Activated CD8-positive, alpha-beta memory T cell treated with anti-CD3 and anti-CD28 coated beads, Interleukin-2, amount 50 U/mL, for 4 hours (primary cell): ENCODE measurements at places on chromosomes 5 and 9.

DNA sequence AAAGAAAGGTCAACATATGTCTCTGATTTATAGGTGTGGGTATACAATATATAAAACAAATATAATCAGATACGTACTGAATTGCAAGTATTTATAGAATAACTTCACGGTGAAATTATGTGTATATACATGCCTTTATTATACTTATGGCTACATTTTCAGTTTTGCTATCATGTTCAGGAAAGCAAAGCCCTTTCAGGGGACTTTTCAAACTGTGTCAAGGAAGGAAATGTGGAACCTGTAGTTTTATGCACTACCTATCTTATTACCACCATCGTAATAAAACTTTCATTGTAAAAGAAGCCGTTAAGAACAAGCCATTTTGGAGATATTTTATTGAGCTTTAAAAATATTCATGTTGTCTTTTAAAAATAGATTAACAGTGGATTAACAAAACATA, 257.2 kb downstream of the PJA2 start:
- DNase-seq, result no peak

DNA sequence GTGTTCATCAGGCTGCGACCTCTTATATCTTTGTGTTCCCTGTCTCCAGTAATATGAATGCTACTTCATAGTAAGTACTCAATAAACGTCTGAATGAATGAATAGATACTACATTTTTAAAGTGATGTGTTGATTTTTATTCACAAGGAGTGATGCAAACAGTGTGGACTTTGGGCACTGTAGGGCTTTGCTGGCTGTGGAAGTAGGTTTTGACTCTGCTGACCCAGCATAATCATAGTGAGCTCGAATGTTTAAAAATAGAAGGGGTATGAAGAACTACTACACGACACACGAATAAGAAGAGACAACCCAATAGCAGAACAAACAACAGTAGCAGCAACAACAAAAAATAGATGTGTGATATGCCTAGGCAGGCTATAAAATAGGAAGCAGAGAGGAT, 147.4 kb downstream of the SH3GL2 start:
- no peak for DNase-seq

- DNase-seq, result no peak
These were observed 497.5 kb upstream of the RGMB start for GRCh38 chr5:98275980-98276379.

DNA sequence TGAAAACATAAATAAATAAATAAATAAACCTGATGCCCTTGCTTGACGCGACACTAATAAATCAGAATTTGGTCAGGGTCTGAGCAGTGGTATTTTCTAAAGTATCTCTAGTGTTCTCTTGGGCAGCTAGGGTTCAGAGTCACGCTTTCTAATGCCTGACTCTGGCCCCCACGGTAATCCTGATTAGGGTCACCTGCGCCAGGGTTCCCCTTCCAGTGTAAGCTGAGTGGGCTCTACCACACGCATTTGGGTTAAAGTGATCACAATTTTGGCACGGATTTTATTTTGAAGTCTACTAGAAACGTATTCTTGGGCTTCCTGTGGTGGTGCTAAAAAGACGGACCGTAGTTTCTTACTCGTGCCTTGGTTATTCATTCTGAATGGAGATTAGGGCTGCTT, 651 bp downstream of the TTC1 start:
- no peak for DNase-seq

- no peak for DNase-seq
These were observed 7.5 kb upstream of the GTF3C5 start for GRCh38 chr9:133023117-133023890.

DNA sequence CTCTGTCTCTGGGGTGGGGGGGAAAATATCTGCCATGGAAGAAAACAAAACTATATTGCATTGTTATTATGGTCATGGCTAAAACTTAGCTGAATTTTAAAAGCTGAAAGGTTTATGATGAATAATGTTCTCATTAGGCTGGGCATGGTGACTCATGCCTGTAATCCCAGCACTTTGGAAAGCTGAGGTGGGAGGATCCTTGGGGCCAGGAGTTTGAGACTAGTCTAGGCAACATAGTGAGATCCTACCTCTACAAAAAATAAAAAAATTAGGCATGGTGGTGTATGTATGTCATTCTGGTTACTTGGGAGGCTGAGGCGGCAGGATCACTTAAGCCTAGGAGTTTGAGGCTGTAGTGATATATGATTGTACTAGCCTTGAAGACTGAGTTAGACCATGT, 44.5 kb downstream of the IPO11 start:
- DNase-seq, result no peak

GRCh38 chr5:127441799-127442484, 75.5 kb upstream of the PRRC1 start:
- no peak for DNase-seq

GRCh38 chr9:114030364-114030763, 47.7 kb downstream of the AMBP start:
- no peak for DNase-seq

DNA sequence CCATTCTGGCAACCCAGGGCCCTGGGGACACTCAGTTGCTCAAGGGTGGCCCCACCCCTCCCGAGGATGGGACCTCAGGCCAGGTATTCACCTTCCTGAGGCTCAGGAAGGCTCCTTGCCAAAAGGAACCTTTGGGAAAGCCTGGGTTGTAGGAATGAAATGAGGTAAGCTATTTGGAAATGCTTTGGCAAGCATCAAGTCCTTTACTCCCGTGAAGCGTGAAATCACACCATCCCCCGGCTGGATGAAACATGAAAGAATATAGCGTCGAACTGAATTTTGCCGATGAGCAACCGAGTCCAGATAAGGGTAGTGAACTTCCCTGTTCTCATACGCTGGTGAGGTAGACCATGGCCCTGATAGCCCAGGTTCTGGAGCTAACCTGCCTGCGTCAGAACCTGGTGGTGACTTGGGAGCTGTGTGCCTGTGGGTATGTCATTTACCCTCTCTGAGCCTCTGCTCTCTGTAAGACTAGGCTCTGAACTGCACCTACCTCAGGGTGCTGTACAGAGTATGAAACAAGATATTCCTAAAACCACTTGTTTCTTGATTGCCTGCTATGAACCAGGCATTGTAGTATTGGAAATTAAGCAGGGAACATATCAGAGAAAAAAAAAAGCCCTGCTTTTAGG, 105.3 kb upstream of the BOD1 start:
- no peak for DNase-seq

GRCh38 chr5:136031711-136032110, 2.9 kb downstream of the TGFBI start:
- no peak for DNase-seq

- DNase-seq, result no peak
These were observed 139.3 kb downstream of the SLC25A46 start for GRCh38 chr5:110878115-110878514.

DNA sequence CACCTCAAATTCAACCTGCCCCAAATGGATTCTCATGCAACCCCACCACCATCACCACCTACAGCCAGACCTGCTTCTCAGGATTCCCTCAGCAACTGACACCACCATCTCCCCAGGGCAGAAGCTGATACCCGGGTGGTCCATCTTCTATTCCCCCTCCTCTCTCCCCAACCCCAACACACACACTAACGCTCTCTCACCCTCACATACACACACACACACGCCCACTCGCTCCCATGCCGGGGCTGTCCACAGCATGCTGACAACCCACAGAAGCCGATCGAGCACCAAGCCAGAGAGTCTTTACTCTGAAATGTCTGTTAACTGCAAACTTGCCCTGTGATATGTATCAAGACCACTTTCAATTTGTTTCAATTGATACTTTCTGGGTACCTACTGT, 28.4 kb downstream of the B4GALT1 start:
- no peak for DNase-seq

DNA sequence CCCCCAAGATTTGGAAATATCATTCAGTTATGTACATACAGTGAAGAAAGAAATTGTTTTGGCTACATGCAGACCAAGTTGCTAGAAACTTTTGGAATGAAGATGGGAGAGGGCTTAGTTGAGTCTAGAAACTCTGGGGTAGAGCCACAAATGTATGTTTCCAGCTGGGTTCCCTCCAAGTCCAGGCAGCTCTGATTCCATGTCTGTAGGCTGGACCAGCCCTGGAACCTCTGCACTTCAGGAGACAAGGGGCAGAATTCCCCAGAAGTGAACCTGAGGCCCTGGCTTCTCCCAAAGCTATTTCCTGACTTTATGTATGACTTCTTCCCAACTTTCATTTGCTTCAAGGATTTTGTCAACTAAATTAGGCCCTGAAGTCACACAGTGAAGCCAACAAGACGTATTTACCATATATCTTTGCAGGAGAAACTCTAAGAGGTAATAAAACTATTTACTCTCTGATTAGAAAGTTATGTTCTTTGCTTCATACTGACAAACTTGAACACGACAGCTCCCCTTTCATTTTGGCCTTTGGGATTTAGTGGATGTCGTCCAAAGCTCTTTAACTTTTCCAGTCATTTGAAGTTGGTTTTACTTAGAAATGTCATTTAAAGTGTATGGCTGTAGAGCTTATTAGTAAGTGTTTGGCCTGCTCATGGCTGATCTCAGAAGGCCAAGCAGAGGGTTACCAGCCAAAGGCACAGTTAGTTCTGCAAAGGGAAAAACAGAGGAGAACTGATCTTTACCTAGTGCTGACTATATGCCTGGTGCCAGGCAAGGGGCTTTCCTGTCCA, 152.0 kb upstream of the SLC28A3 start:
- DNase-seq, result no peak

- no peak for DNase-seq
These were observed 40.7 kb downstream of the TLR4 start for GRCh38 chr9:117744856-117745389.

DNA sequence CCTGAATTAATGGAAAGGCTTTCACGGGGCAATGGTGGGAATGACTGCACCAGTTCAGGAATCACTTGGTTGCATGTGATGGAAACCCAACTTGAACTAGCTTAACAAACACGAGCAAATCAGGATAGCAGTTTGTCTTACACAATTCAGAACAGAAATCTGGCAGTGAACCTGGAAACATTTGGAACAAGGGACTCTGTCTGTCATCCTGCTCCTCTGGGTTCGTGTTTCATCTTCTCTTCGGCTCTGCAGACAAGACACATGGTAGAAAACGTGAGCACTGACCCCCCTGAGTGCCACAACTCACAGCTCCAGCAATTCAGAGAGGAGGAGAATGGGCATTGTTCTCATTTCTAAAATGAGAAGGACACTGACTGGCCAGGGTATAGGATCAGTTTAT, 218.1 kb upstream of the NREP start:
- DNase-seq, result no peak

DNA sequence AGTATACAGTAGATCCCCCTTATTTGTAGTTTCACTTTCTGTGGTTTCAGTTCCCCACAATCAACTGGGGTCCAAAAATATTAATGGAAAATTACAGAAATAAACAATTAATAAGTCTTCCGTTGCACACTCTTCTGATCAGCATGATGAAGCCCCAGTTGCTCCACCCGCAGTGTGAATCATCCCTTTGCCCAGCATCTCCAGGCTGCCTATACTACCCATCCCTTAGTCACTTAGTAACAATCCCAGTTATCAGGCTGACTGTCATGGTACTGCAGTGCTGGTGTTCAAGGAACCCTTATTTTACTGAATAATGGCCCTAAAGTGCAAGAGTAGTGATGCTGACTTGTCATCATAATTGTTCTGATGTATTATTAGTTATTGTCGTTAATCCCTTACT, 28.9 kb downstream of the SHC3 start:
- DNase-seq, result no peak

DNA sequence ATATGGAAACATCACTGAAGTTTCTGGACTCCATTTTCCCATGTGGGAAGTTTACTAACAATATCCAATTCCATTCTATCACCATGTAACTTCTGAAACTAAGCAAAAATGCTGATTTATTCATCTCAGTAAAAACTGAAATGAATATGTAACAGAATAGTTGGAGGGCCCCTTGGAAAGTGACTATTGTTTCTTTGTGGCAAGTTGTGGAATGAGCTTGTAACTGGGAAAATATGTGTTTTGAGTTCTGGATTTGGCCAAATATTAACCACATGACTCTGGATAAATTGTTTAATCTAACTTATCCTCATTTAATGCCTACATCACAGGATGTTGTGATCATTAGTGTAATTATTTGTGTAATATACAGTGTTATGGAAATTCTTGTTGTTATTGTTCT, 619.3 kb downstream of the TLE4 start:
- no peak for DNase-seq

DNA sequence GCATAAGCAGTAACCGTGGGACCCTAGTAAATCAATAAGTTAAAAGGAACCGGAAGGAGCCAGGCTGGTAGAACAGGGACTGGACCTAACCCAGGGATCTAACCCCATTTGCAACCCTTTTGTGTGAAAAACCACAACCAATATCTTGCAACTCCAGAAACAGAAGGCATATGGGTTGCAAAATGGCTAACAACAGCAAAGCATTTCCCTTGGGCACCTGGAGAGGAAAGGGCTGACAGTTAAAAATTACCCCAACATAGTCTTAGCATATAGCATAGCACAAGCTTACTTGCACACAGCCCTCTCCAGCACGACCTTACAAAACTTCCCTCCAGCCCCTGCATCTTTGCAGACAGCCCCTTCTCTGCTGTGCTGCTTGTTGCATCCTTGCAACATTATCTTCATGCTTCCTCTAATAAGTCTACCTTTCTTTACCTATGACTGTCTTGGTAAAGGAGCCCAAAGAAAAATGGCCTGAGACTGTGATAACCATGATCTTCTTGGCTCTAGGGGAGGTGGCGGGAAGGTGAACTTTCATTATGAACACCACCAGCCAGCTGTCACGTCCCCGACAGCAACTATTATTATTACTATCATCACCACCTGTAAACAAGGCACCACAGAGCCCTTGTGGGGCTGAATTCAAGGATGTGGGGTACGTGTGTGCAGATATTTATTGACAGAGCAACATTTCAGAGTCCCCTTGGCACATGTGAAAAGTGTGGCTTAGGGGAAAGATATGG, 49.8 kb downstream of the PRRC1 start:
- DNase-seq, result no peak

- no peak for DNase-seq
These were observed 151.7 kb upstream of the MOCS2 start for GRCh38 chr5:53261245-53261644.

DNA sequence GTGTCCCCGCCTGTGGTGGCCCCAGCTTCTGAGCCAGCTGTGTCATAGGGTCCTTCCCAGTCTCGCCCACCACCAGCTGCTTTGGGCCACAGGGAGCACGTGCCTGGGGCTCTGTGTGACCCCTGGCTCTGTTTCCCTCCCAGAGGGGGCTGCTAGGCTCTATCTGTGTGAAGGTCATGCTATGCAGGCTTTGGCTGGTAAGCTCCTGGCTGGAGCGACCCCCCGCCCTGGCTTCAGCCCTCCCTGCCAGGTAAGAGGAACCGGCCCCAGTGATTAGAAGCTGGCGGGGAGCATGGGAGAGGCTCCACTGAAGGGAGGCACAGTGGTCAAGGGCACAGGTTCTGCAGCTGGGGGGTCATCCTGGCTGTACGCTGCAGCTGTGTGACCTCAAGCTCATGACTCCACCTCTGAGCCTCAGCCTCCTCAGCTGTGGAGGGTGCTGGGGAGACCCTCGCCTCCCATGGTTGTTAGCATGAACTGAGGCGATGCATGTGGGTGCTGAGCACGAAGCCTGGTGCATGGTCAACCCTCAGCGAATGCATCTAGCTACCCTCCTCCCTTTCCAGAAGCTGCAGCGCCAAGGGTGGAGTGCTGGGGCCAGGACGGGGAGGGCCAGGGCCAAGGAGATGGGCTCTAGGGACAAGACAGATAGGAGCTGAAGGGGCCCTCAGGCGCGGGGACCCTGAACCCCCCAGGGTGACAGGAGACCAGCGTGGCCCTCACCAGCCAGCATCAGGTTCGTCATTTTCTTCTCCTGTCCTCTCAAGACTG, 163.8 kb upstream of the MVB12B start:
- no peak for DNase-seq

- DNase-seq, result no peak
These were observed 20.5 kb upstream of the VPS13A start for GRCh38 chr9:77156646-77157371.

GRCh38 chr5:147918101-147918685, 11.9 kb upstream of the C5orf46 start:
- no peak for DNase-seq
